ENCODE measurements at places on chromosomes 1 and 21.

- no peak for DNase-seq
Measured at GRCh38 chr1:188903241-188903640, 1574.4 kb downstream of the BRINP3 start.

- no peak for DNase-seq
Measured at GRCh38 chr1:17531343-17531681, 8.2 kb upstream of the ARHGEF10L start.

GRCh38 chr21:26095131-26095530 is 75.4 kb downstream of the APP start:
- DNase-seq: no peak

DNA sequence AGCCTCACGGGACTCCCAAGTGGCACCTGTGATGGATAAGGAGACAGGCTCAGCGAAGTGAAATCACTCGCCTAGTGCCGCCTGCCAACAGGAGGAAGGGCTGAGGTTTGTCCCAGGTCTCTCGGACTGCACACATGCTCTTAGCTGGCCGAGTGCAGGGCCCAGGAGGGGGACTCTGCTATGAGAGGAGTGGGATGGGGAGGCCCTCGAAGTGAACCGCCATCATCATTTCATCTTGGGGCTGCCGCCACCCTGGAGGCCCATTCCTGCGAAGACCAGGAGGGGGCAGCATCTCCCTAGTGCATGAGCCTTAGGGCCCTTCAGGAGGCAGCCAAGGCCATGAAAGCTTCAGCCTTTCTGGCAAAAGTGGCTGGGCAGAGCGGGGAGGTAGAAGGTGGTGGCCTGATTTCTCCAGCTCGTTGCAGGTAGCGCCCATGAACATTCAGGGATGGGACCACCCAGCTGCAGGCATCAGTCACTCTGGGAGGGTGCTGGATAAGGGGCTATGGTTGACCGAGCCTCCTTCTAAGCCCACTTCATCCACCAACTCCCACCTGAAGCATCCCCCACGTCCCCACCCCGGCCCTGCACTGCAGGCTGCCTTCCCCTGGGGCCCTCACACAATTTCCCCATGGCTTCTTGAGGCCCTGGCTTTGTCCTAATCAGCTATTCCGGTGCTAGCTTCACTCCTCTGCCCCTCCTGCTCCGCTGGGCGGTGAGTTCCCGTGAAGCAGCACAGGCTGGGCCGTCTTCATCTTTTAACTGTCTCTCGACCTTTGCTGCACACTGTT is 17.2 kb upstream of the RASSF5 start:
- DNase-seq: peak; percentile 64

DNA sequence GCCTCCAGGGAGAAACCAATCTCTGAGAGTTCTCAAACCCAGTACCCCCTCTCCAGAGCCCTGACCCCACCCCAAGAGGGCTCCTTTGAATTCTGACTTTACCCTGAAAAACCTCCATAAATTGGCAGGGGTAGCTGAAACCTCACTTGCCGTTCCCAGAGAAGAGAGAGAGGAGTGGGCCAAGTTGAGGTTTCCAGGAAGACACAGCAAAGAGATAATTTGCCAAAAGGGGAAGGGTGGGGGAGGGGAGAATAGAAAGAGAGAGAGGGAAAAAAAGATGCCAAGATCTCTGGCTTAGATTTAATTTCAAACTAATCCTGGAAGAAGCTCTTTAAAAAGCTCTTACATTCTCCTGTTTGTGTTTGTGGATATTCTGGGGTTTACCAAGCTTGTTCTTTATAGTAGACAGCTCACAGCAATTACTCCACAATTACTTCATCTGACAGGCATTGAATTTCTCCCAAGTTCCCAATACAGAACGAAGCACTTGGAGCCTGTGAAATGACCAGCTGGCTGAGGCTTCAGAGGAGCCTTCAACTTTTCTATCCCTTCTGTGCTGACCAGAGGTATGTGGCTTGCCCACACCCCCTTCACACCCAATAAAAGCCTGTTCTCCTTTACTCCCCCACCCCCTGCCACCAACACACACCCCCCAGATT is 1.1 kb upstream of the GRHL3 start:
- DNase-seq: peak; percentile 33

- DNase-seq: no peak
Measured at GRCh38 chr1:65064981-65065380, 83.0 kb upstream of the AK4 start.

DNA sequence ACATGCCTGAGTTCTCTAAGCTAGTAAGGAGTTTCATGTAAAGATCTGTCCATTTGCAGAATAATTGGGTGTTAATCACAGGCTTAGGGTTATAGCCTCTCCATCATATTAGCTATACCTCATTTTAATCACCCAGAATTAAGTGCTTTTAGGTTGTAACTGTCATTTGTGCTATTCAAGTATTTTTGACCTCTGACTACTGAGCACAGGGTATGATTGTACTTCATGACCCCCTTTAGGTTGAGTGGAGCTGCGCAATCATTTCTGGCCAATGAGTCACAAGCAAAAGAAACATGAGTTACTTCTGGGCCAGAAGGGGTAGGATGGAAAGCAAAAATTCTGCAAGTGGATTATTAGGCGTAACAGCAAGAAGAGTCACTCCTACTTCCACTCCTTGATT is 8.4 kb upstream of the SNX7 start:
- peak; percentile 34 for DNase-seq

DNA sequence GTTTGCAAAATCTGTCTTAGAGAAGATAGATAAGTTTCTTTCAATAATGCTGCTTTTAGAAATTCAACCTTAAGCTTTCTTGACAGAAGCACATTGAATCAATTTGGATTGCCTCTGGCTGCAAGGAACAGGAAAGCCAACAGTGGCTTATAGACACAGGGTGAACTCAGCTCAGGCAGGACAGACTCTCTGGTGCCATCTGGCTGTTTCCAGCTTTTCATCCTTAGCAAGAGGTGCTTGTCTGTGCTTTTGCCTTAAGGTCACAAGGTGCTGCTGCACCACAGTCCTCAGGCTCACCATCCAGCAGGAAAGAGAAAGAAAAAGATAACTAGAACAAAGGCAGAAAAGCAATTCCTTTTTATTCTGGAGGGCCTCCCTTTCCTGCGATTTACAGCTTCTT is 93.7 kb upstream of the ETS2 start:
- DNase-seq: peak; percentile 54

- no peak for DNase-seq
Measured at GRCh38 chr1:99439433-99440075, 175.3 kb downstream of the PLPPR4 start.

GRCh38 chr1:24904731-24905354 is 25.2 kb downstream of the RUNX3 start:
- no peak for DNase-seq

GRCh38 chr1:205263580-205264190 is 35.9 kb downstream of the TMCC2 start:
- DNase-seq: no peak

DNA sequence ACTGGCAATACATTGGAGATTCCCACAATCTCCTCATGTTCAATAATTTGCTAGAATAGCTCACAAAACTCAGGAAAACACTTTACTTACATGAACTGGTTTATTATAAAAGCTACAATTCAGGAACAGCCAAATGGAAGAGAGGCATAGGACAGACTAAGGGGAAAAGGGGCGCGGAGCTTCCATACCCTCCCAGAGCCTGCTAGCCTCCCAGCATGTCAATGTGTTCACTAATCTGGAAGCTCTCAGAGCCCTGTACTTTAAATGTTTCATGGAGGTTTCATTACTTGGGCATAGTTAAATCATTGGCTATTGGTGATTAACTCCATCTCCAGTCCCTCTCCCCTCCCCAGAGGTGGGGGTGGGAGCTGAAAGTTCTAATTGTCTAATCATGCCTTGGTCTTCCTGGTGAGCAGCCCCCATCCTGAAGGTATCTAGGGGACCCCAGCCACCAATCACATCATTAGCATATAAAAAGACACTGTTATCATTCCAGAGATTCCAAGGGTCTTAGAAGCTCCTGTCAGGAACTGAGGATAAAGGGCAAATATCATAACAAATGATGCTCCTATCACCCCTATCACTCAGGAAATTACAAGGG is 10.9 kb upstream of the DMRTB1 start:
- DNase-seq: peak; percentile 54

- DNase-seq: no peak
Measured at GRCh38 chr1:207838156-207839082, 72.5 kb downstream of the CD34 start.

GRCh38 chr1:40849801-40850592 is 12.2 kb downstream of the CITED4 start:
- DNase-seq: peak; percentile 56

DNA sequence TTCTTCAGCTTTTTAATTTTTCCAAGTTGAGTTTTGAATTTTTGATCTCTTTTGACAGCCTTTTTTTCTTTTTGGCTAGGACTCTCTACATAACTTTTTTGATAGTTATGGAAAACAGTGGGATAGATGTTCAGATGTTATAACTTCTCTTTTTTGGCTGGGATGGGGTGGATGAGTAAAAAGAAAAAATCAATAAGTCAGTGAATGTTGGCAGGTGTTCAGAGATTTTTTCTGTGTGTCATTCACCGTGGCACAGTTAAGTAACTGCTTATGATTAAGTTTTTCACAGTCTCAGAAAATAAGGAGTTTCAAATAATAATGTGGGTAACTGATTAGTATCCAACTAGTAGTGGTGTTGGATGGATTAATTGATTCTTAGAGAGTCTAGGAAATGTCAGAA is 24.0 kb downstream of the HS2ST1 start:
- DNase-seq: no peak

DNA sequence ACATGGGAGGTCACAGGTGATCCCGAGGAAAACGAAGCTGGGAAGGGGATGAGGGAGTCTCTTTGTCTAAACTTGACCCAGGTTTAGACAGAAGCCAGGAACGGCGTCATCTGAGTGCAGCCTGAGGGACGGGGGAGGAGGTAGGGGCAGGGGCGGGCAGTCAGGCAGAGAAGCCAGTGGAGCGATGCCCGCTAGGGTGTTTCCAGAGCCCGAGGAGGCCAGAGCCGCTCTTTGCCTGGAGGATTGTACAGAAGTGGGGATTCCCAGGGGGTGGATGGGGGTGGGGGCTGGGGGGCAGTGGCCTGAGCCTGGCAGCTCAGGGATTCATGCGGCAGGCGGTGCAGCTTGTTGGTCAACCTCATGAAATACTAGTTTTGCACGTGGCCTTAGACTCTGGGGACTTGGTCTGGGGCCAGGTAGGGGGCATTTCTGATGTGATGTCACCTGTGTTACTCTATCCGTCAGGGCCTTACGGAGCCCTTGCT is 58.4 kb downstream of the VPS26C start:
- DNase-seq: no peak

DNA sequence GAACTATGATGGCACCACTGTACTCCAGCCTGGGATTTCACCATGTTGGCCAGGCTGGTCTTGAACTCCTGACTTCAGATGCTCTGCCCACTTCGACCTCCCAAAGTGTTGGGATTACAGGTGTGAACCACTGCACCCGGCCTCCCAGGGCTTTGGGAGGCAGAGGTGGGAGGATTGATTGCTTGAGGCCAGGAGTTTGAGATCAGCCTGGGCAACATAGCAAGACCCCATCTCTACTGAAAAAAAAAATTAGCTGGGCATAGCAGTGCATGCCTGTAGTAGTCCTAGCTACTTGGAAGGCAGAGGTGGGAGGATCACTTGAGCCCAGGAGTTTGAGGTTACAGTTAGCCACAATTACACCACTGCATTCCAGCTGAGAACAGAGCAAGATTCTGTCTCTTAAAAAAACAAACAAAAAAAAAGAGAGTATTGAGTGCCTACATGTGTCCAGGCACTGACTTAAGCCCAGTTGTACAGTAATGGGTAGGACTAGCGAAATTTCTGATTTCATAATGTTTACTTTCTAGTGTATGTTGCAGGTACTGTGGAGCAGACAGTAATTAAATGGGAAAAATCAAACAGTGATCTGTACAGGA is 4.2 kb downstream of the MANEAL start:
- DNase-seq: peak; percentile 32

DNA sequence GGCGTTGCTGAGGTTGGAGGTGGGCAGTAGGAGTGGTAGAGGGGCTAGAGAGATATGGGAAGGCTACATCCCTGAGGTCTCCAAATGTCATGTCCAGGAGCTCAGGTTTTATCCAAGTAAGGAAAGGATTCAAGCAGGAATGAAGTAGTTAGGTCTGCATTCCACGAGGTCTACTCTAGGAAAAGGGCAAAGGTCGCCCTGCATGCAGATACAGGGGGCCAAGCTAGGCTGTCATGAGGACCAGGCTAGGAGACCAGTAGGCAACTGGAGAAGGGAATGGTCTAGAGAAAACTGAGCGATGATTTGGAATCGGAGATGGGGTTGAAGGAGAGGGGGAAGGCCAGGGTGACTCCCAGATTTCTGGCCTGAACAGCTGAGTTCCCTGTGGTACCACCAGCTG is 48.7 kb downstream of the IRF2BP2 start:
- DNase-seq: no peak

DNA sequence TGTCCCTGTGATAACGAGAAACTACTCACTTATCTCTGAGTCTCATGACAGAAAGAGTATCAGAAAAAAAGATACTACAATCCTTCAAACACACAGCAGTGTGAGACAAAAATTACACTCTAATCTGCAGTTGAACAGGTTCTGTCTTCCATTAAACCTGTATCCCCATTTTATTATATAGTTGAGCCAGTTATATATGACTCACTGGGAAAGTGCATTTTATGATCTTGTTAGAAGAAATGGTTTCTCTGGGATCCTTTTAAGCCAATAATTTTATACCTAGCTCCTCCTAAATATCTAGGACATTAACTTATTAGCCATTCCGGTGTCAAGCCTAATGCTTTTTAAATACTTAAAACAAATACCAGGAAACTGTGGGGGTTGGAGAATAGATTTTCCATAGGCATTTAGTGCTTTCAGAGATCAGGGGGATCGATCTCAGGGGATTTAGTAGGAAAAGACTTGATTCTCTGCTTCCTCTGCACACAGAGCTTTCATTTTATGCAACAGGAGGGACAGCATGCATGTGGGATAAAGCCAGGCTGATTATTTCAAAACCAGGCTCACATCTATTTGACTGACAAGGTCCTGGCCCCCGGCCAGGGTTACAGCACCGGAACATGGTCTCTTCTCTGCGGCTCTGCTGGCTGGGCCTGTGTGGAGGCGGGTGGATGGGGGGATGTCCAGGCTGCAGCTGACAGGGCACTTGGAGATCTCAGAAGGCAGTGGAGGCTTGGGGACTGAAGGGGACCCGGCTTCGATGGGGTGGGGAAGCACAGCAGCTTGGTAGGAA is 310.6 kb downstream of the DISC1 start:
- no peak for DNase-seq

DNA sequence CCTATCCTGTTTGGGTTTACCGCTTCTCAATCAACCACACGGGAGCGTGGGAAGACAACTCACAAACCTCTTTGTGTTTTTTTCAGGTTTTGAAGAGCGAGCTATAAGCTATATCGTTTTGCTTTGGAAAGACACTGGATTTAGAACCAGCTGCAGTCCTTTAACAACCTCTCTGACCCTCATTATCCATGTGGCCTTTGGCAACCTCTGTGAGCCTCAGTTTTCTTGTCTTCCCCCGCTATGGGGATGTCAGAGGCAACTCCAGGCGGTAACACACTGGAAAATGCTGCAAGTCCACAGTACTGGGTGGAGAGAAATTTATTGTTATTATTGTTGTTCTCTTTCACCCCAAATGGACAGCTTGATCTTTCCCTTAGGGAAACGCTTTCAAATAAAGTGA is 100.0 kb downstream of the ETS2 start:
- no peak for DNase-seq

- no peak for DNase-seq
Measured at GRCh38 chr1:88873737-88874349, 17.5 kb downstream of the GTF2B start.

All from fibroblast of skin of back (primary cell).